ENCODE measurements at places on chromosomes 16 and 17.

GRCh38 chr17:38921756-38922411, 3.5 kb upstream of the LASP1NB start:
- no peak for DNase-seq

GRCh38 chr16:9362604-9363003, 271.2 kb downstream of the HAPSTR1 start:
- DNase-seq, result no peak

- DNase-seq, result no peak
These were observed 9.4 kb downstream of the C17orf100 start for GRCh38 chr17:6660805-6661463.

GRCh38 chr16:89729863-89730593, 8.7 kb downstream of the ZNF276 start:
- DNase-seq, result no peak

DNA sequence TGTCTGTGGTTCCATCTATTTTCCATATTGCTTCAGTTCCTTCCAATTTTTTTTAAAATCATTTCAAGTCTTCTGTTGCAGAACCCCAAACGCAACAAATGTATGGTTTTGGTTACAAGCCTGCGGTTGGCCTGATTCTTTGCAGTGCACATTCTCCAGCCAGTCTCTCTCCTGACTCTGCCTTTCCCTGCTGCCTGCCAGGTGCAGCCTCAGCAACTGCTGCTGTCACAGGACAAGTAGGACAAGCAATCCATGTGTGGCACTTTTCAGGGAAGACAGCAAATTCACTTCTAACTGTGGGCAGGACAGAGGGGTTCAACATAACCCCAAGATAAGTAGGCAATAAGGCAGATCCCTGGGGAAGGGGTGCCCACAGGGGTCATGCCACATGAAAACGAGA, 24.2 kb downstream of the EMP2 start:
- DNase-seq, result no peak

GRCh38 chr16:67853670-67854069, 6.2 kb upstream of the CENPT start:
- no peak for DNase-seq

All from T47D (cell line).